A549 treated with CORT108297 at 1 μM for 4 hours (cell line): ENCODE measurements at places on chromosomes 11 and 22. TPM values are rescaled to one million over a fixed set of nuclear protein-coding genes. Genes with fewer than 3 reads are reported as not detected.

Gene ACTN3
- total RNA-seq, result 0.02 to 0.06 TPM in 2 of 5 replicates, not detected in the others

Gene MMP3
- total RNA-seq, result 0.03 to 0.41 TPM (median 0.39 TPM) in 3 of 5 replicates, not detected in the others

Gene ANGPTL5
- total RNA-seq, result 0.05 TPM in 2 of 5 replicates, not detected in the others

Gene PLA2G3
- total RNA-seq, result not detected in 5 replicates

Gene SGSM1
- total RNA-seq, result 0.18 to 0.64 TPM (median 0.29 TPM) in 5 replicates

Gene NTM
- total RNA-seq, result not detected in 5 replicates

Gene NFAM1
- 0.01 TPM in 2 of 5 replicates, not detected in the others for total RNA-seq

Gene CRACR2B
- 2.9 to 5.2 TPM (median 4.8 TPM) in 5 replicates for total RNA-seq

Gene OR8G1
- total RNA-seq, result not detected in 5 replicates

Gene ADSL
- 84.0 to 94.1 TPM (median 87.5 TPM) in 5 replicates for total RNA-seq

Gene CASP12
- total RNA-seq, result not detected in 5 replicates

Gene MAP6
- total RNA-seq, result 1.5 to 1.9 TPM (median 1.7 TPM) in 5 replicates

Gene DUSP8
- total RNA-seq, result 1.2 to 2.5 TPM (median 1.3 TPM) in 5 replicates

Gene TIMM8B
- total RNA-seq, result 67.1 to 72.7 TPM (median 69.5 TPM) in 5 replicates

Gene VSIG2
- total RNA-seq, result 0.07 TPM in 1 of 5 replicates, not detected in the others

Gene CXCR5
- total RNA-seq, result 0.07 to 0.13 TPM (median 0.11 TPM) in 5 replicates

Gene SYT12
- total RNA-seq, result 11.2 to 18.6 TPM (median 16.8 TPM) in 5 replicates

Gene THRSP
- total RNA-seq, result not detected in 5 replicates

Gene TCN1
- total RNA-seq, result 0.16 to 0.30 TPM (median 0.21 TPM) in 5 replicates

Gene DNAJB7
- not detected in 5 replicates for total RNA-seq

Gene DDX25
- total RNA-seq, result 0.09 TPM in 1 of 5 replicates, not detected in the others

Gene C22orf31
- total RNA-seq, result not detected in 5 replicates

Gene PACSIN3
- 26.1 to 35.8 TPM (median 31.9 TPM) in 5 replicates for total RNA-seq

Gene TLCD5
- 5.1 to 8.7 TPM (median 7.2 TPM) in 5 replicates for total RNA-seq

Gene PLEKHA7
- 19.9 to 28.7 TPM (median 25.5 TPM) in 5 replicates for total RNA-seq

Gene PHLDA2
- total RNA-seq, result 97.7 to 149 TPM (median 122 TPM) in 5 replicates

Gene TAF6L
- total RNA-seq, result 11.0 to 17.5 TPM (median 16.0 TPM) in 5 replicates

Gene SLC17A6
- not detected in 5 replicates for total RNA-seq

Gene ANKK1
- total RNA-seq, result 0.03 to 0.05 TPM (median 0.04 TPM) in 3 of 5 replicates, not detected in the others

Gene PLAAT3
- total RNA-seq, result 43.3 to 62.2 TPM (median 54.1 TPM) in 5 replicates

Gene KDM4E
- not detected in 5 replicates for total RNA-seq

Gene MUC15
- not detected in 5 replicates for total RNA-seq

Gene LRRC56
- 0.45 to 0.93 TPM (median 0.75 TPM) in 5 replicates for total RNA-seq

Gene MAPK8IP2
- 2.7 to 4.3 TPM (median 4.0 TPM) in 5 replicates for total RNA-seq

Gene MRGPRX3
- total RNA-seq, result 0.06 to 0.09 TPM in 2 of 5 replicates, not detected in the others

Gene HBG2
- total RNA-seq, result not detected in 5 replicates

Gene BIK
- 1.1 to 1.7 TPM (median 1.2 TPM) in 5 replicates for total RNA-seq

Gene TRIM68
- 8.3 to 10.6 TPM (median 8.9 TPM) in 5 replicates for total RNA-seq

Gene EHF
- total RNA-seq, result 0.58 to 0.81 TPM (median 0.69 TPM) in 5 replicates

Gene PGA5
- total RNA-seq, result not detected in 5 replicates

Gene TRPC6
- total RNA-seq, result 0.74 to 1.4 TPM (median 0.96 TPM) in 5 replicates

Gene OR4A16
- total RNA-seq, result not detected in 5 replicates

Gene KRTAP5-7
- not detected in 5 replicates for total RNA-seq

Gene SCO2
- total RNA-seq, result 2.7 to 9.9 TPM (median 5.5 TPM) in 5 replicates

Gene TMEM191C
- 0.65 to 2.0 TPM (median 1.4 TPM) in 5 replicates for total RNA-seq

Gene ASCL2
- 0.06 to 0.09 TPM in 2 of 5 replicates, not detected in the others for total RNA-seq

Gene CSNK2A3
- total RNA-seq, result 1.4 to 2.3 TPM (median 1.8 TPM) in 5 replicates

Gene TMPRSS6
- total RNA-seq, result 0.02 TPM in 1 of 5 replicates, not detected in the others
